ENCODE measurements at places on chromosomes 11 and 22.

DNA sequence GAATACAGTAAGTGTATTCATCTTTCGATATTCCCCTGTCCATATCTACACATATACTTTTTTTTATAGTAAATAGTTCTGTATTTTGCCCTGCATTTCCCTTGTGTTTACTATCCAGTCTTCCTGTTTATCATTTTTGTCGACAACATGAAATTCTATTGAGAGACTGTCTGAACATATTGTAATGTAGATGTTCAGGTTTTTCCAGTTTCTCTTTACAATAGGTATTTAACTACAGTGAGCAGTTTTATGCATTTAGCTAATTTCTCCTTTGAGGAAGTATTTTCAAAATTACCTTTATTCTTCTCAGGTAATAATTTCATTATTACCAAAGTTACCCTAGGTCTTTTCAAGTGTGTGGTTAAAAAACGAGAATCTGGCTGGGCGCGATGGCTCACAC lies 16.7 kb downstream of the PIK3IP1 start:
- DNase-seq = no peak

GRCh38 chr11:121829159-121829643 lies 286.8 kb downstream of the BLID start:
- DNase-seq = no peak

- peak; percentile 10 for DNase-seq
Observed at GRCh38 chr22:46287873-46288751, 8.6 kb upstream of the GTSE1 start.

DNA sequence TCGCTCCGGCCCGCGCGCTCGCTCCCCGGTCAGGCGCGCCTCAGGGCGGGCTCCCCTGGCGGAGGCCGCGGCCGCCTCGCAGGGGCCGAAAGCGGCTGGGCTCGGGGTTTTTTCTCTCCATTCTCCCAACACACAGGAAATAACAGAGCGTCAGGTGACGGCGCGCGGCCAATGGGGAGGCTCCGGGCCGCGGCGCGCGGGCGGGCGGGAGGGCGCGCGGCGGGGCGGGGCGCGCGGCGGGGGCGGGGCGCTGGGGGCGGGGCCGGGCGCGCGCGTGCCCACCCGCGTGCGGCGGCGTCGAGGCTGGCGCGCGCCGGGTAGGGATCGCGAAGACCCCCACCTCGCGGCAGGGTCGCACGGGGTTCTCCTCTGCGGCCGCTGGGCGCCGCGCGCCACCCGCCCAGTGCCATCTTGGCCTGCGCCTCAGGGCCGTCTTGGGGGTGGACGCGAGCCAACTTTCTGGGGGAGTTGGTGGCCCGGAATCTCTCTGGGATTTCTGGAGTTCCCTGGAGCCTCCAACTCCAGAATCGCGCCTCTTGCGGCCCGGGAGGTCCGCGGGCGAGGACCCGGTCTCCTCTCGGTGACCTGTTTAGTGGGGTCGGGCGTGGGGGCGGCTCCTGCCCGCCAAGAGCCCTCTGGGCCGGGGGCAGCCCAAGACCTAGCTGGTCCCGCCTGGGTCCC lies at the start of gene TCF20:
Gene TCF20 (minus strand): TSS at position 144 of the 681 bp plus-strand sequence. CDS start 55,348 bp downstream, outside the sequence.
- DNase-seq = peak; percentile 78

GRCh38 chr22:46109474-46110003 lies 40.8 kb upstream of the PPARA start:
- no peak for DNase-seq
